ENCODE measurements at places on chromosomes 2 and 18. TPM values are rescaled to one million over a fixed set of nuclear protein-coding genes. Genes with fewer than 3 reads are reported as not detected.

The ZNF892 gene
- 7.9 TPM for total RNA-seq

The NMUR1 gene
- total RNA-seq, result 0.17 TPM

The GPR39 gene
- total RNA-seq, result 1.3 TPM

The KLHL41 gene
- total RNA-seq, result 9.8 TPM

The FAM124B gene
- total RNA-seq, result 0.44 TPM

The SGPP2 gene
- total RNA-seq, result not detected

The SMYD1 gene
- total RNA-seq, result not detected

The RUFY4 gene
- not detected for total RNA-seq

The ASXL3 gene
- 0.66 TPM for total RNA-seq

The AKAIN1 gene
- not detected for total RNA-seq

The PCARE gene
- total RNA-seq, result not detected

The OLA1 gene
- 127 TPM for total RNA-seq

The TRIM43 gene
- not detected for total RNA-seq

The MAPRE3 gene
- 8.1 TPM for total RNA-seq

The DUSP2 gene
- 2.0 TPM for total RNA-seq

All from smooth muscle cell of trachea (primary cell).